ENCODE measurements at places on chromosomes 16 and 17. TPM values are rescaled to one million over a fixed set of nuclear protein-coding genes. Genes with fewer than 3 reads are reported as not detected.

- DNase-seq = no peak
These were observed 4.7 kb downstream of the SLC22A31 start for GRCh38 chr16:89195521-89196171.

DNA sequence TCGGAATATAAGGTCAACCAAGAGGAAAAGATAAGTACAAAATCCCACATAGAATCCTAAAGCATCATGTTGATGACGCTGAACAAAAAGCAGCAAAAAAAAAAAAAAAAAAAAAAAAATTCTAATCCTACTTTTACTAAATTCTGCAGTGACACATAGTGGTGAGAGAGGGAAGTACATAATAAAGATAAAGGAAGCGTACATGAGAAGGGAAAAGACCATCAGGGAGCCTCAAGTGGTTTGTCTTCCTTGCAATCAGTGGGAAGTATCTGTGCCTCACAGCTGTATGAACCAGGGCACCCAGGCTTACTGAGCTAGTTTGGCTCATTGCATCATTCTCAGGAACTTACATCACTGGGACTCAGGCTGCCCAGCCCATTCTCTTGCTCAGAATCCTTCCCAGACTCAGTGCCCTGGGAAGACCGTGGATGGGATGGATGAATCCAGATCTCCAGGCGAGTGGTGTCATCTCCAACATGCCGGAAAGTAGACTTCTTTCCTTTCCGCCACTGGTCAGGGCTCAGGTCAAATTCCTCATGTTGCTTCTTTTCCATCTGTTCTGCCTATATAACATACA lies 21.2 kb downstream of the SMG6 start:
- no peak for DNase-seq

GRCh38 chr16:87762071-87762571 lies 3.7 kb downstream of the KLHDC4 start:
- DNase-seq = no peak

DNA sequence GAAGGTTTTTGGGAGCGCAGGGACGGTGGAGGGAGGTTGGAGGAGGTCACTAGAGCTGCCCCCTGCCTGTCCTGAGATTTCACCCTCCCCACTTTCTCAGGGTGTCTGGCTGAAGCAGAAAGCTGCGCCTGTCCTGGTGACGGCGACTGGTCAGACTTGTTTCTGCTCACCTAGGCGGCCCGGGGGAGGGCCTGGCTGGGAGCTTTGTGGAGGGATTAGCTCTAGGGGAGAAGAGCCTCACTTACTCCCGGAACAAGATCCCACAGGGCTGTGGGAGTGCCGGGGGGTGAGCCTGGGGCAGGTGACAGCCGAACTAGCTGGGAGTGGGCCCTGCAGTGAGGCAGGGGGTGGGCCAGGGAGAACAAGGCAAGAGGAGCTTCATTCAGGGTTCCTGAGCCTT lies 11.5 kb downstream of the NHERF1 start:
- no peak for DNase-seq

DNA sequence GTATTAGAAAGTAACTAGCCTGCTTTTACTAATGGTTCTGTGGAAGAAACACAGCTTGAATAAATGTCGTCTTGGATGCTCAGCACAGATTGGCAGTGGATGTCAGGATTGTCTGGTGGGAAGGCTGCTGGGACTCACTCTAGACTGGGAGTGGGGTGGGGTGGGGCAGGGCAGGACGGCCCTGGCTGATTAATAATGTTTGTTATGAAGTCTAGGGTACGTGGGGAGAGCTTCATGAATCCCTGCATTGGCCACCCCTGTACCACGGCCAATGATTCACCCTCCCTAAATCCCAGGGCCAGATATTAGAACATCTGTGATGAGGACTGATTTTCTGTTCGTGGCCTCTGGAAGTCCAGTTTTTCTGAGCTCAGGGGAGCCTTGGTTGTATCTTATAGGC lies 421.0 kb downstream of the WWOX start:
- no peak for DNase-seq

The PIMREG gene
- polyA plus RNA-seq = 1.8 TPM
